ENCODE measurements at places on chromosomes 13 and 19. TPM values are rescaled to one million over a fixed set of nuclear protein-coding genes. Genes with fewer than 3 reads are reported as not detected.

Gene ZNF878
- 3.0 TPM for total RNA-seq

Gene IZUMO2
- not detected for total RNA-seq

Gene SLITRK5
- total RNA-seq, result 1.5 TPM

Gene NKPD1
- total RNA-seq, result 0.02 TPM

Gene MAST1
- 13.3 TPM for total RNA-seq

Gene GDF15
- total RNA-seq, result 2.5 TPM

Gene SIX5
- total RNA-seq, result 50.8 TPM

Gene PPP1R37
- 8.1 TPM for total RNA-seq

Gene SBK2
- total RNA-seq, result 6.2 TPM

Gene USHBP1
- 0.28 TPM for total RNA-seq

Gene KCNRG
- total RNA-seq, result 2.1 TPM

Gene C3
- total RNA-seq, result 0.25 TPM

Gene GJA3
- total RNA-seq, result 0.17 TPM

Gene NTF4
- total RNA-seq, result 3.8 TPM

Gene SIGLEC12
- not detected for total RNA-seq

Gene TMEM86B
- total RNA-seq, result 3.3 TPM

Gene FCHO1
- total RNA-seq, result 15.5 TPM

Gene BEST2
- total RNA-seq, result not detected

Gene ANGPTL4
- 1.9 TPM for total RNA-seq

Gene GGN
- total RNA-seq, result 1.0 TPM

Gene TEX29
- total RNA-seq, result not detected

Gene ZNF526
- 6.5 TPM for total RNA-seq

Gene FFAR1
- not detected for total RNA-seq

Gene MEF2B
- total RNA-seq, result not detected

Gene KLK4
- total RNA-seq, result 0.68 TPM

Gene PABPC3
- total RNA-seq, result 0.17 TPM

Gene MYH14
- total RNA-seq, result 6.7 TPM

Gene ADAMTS10
- 5.8 TPM for total RNA-seq

Gene PRR22
- 0.40 TPM for total RNA-seq

Gene CBARP
- total RNA-seq, result 1.2 TPM

Gene PSPC1
- 87.0 TPM for total RNA-seq

Gene CEACAM20
- not detected for total RNA-seq

Gene SOHLH2
- total RNA-seq, result 1.1 TPM

Gene PEG3
- total RNA-seq, result not detected

Gene LAMP1
- total RNA-seq, result 64.6 TPM

Gene DNMT1
- total RNA-seq, result 204 TPM

Gene CCDC159
- 1.8 TPM for total RNA-seq

Gene EXOC3L2
- total RNA-seq, result not detected

Gene KIR3DL1
- not detected for total RNA-seq

Gene GPR32
- total RNA-seq, result not detected

Gene RELB
- 0.43 TPM for total RNA-seq

Gene ERICH6B
- total RNA-seq, result not detected

Gene IRGC
- total RNA-seq, result not detected

Gene PTGIR
- total RNA-seq, result not detected

Gene CFAP97D2
- not detected for total RNA-seq

Gene POSTN
- not detected for total RNA-seq

Gene KLK6
- not detected for total RNA-seq

Measured in neural progenitor cell (in vitro differentiated cells).